Activated CD4-positive, alpha-beta memory T cell treated with anti-CD3 and anti-CD28 coated beads, Interleukin-2, amount 10 ng/mL, durations not matched to agents 7 days and 5 days (primary cell): ENCODE measurements at places on chromosomes 12 and 14. TPM values are rescaled to one million over a fixed set of nuclear protein-coding genes. Genes with fewer than 3 reads are reported as not detected.

DNA sequence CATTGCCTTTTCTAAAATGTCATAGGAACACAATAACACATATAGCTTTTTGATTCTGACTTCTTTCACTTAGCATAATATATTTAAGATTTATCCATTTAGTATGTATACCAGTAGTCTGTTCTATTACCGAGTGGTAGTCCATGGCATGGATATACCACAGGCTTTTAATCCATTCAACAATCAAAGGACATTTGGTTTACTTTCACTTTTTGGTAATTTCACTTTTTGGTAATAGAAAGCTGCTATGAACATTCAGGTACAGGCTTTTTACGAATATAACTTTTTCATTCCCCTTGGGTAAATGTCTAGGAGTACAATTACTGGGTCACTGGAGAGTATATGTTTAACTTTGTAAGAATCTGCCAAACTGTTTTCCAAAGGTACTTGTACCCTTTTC lies 100.7 kb upstream of the PRICKLE1 start:
- DNase-seq = no peak
- H3K27ac ChIP-seq = no peak overlapping the region
- no peaks in the 10 kb centered on the region for H3K27me3 ChIP-seq
- H3K4me1 ChIP-seq = no peaks in the 10 kb centered on the region

- H3K27ac ChIP-seq = no peak overlapping the region
- no peaks in the 10 kb centered on the region for H3K36me3 ChIP-seq
- H3K4me1 ChIP-seq = no peaks in the 10 kb centered on the region
These were observed 70.2 kb downstream of the SCN8A start for GRCh38 chr12:51661199-51661598.

GRCh38 chr14:54374117-54374884 lies 22.5 kb upstream of the CDKN3 start:
- H3K27ac ChIP-seq = no peak overlapping the region
- H3K27me3 ChIP-seq = peaks cover 13% of the 10 kb centered on the region
- no peaks in the 10 kb centered on the region for H3K36me3 ChIP-seq
- peaks cover 3% of the 10 kb centered on the region for H3K4me1 ChIP-seq
- DNase-seq = no peak

GRCh38 chr14:20422886-20423285 lies 9.6 kb upstream of the TEP1 start:
- H3K27me3 ChIP-seq = peaks cover 3% of the 10 kb centered on the region
- H3K36me3 ChIP-seq = no peaks in the 10 kb centered on the region
- peaks cover 9% of the 10 kb centered on the region for H3K4me1 ChIP-seq
- H3K4me3 ChIP-seq = no peak overlapping the region
- no peak for DNase-seq

The SYCP3 gene
- total RNA-seq = 0.28 TPM

GRCh38 chr12:50825372-50825838 lies 17.3 kb upstream of the TMPRSS12 start:
- H3K27me3 ChIP-seq = no peaks in the 10 kb centered on the region
- H3K4me1 ChIP-seq = peaks cover 5% of the 10 kb centered on the region
- DNase-seq = no peak
- no peaks in the 10 kb centered on the region for H3K36me3 ChIP-seq

The ZFP36L1 gene
- 103 TPM for total RNA-seq

The INHBC gene
- total RNA-seq = not detected

The RNASE3 gene
- not detected for total RNA-seq

The TPH2 gene
- not detected for total RNA-seq

- peaks cover 9% of the 10 kb centered on the region for H3K4me1 ChIP-seq
- no peak overlapping the region for H3K4me3 ChIP-seq
- peaks cover 34% of the 10 kb centered on the region for H3K36me3 ChIP-seq
- H3K27ac ChIP-seq = no peak overlapping the region
These were observed 73.1 kb downstream of the DERA start for GRCh38 chr12:15984097-15984800.

The PPFIA2 gene
- not detected for total RNA-seq

The AQP6 gene
- not detected for total RNA-seq
